Ovary (tissue), 10 donors: ENCODE measurements at places on chromosomes 7 and 10. TPM values are rescaled to one million over a fixed set of nuclear protein-coding genes. Genes with fewer than 3 reads are reported as not detected.

ZNF248 gene
- polyA plus RNA-seq = 9.1 TPM

ADAMTS14 gene
- 0.41 TPM for polyA plus RNA-seq

PON3 gene
- polyA plus RNA-seq = 18.6 TPM

RGS10 gene
- polyA plus RNA-seq = 57.3 TPM

ITGB8 gene
- polyA plus RNA-seq = 4.4 TPM

MMRN2 gene
- polyA plus RNA-seq = 29.9 TPM

CYCS gene
- polyA plus RNA-seq = 22.7 TPM

PTF1A gene
- not detected for polyA plus RNA-seq

ELMO1 gene
- polyA plus RNA-seq = 33.8 TPM

FGL2 gene
- 4.9 TPM for polyA plus RNA-seq

ERVW-1 gene
- polyA plus RNA-seq = not detected

TLX1 gene
- not detected for polyA plus RNA-seq

FANK1 gene
- polyA plus RNA-seq = 5.3 TPM

CALML5 gene
- polyA plus RNA-seq = not detected

NACAD gene
- polyA plus RNA-seq = 4.1 TPM

RAPGEF5 gene
- 7.8 TPM for polyA plus RNA-seq

WDR37 gene
- 6.6 TPM for polyA plus RNA-seq

NHLRC2 gene
- 5.8 TPM for polyA plus RNA-seq

HTRA1 gene
- 947 TPM for polyA plus RNA-seq

TAS2R4 gene
- polyA plus RNA-seq = 0.34 TPM

UTF1 gene
- not detected for polyA plus RNA-seq

GIMAP8 gene
- polyA plus RNA-seq = 22.8 TPM

LRRC4 gene
- polyA plus RNA-seq = 2.0 TPM

CCSER2 gene
- polyA plus RNA-seq = 12.2 TPM

PCGF6 gene
- 5.6 TPM for polyA plus RNA-seq

SAMD9 gene
- polyA plus RNA-seq = 7.4 TPM

SH2B2 gene
- polyA plus RNA-seq = 1.4 TPM

SUN3 gene
- not detected for polyA plus RNA-seq

PNLIP gene
- polyA plus RNA-seq = 3.2 TPM

DRGX gene
- polyA plus RNA-seq = not detected

GARIN1A gene
- 1.3 TPM for polyA plus RNA-seq

KAZALD1 gene
- 0.46 TPM for polyA plus RNA-seq

GTF2IRD2 gene
- polyA plus RNA-seq = 22.6 TPM

KBTBD2 gene
- 18.5 TPM for polyA plus RNA-seq

SMARCD3 gene
- polyA plus RNA-seq = 56.1 TPM

EIF5AL1 gene
- 0.15 TPM for polyA plus RNA-seq

CXCL12 gene
- polyA plus RNA-seq = 143 TPM

AKR1C4 gene
- not detected for polyA plus RNA-seq

SEMA3C gene
- polyA plus RNA-seq = 53.5 TPM

KCND2 gene
- polyA plus RNA-seq = 3.2 TPM

MEIG1 gene
- polyA plus RNA-seq = not detected

CUZD1 gene
- polyA plus RNA-seq = 0.98 TPM

OR2A7 gene
- 3.3 TPM for polyA plus RNA-seq

C10orf71 gene
- polyA plus RNA-seq = 0.01 TPM

FAM25G gene
- not detected for polyA plus RNA-seq

OPN1SW gene
- not detected for polyA plus RNA-seq

SPDYE6 gene
- not detected for polyA plus RNA-seq

NUDT13 gene
- polyA plus RNA-seq = 2.6 TPM

COL26A1 gene
- 0.38 TPM for polyA plus RNA-seq

PON1 gene
- 0.83 TPM for polyA plus RNA-seq

TAS2R41 gene
- polyA plus RNA-seq = not detected

CYP26C1 gene
- polyA plus RNA-seq = 0.07 TPM

ANLN gene
- polyA plus RNA-seq = 1.2 TPM

NCF1 gene
- 0.69 TPM for polyA plus RNA-seq

C7orf33 gene
- not detected for polyA plus RNA-seq
